ENCODE measurements at places on chromosomes 16 and 17.

- no peak for DNase-seq
Measured at GRCh38 chr17:19402171-19402570, 8.9 kb upstream of the RNF112 start.

- no peak for DNase-seq
Measured at GRCh38 chr17:7797976-7798375, 36.0 kb upstream of the KDM6B start.

GRCh38 chr16:88343271-88343791, 39.4 kb upstream of the ZNF469 start:
- DNase-seq = no peak

DNA sequence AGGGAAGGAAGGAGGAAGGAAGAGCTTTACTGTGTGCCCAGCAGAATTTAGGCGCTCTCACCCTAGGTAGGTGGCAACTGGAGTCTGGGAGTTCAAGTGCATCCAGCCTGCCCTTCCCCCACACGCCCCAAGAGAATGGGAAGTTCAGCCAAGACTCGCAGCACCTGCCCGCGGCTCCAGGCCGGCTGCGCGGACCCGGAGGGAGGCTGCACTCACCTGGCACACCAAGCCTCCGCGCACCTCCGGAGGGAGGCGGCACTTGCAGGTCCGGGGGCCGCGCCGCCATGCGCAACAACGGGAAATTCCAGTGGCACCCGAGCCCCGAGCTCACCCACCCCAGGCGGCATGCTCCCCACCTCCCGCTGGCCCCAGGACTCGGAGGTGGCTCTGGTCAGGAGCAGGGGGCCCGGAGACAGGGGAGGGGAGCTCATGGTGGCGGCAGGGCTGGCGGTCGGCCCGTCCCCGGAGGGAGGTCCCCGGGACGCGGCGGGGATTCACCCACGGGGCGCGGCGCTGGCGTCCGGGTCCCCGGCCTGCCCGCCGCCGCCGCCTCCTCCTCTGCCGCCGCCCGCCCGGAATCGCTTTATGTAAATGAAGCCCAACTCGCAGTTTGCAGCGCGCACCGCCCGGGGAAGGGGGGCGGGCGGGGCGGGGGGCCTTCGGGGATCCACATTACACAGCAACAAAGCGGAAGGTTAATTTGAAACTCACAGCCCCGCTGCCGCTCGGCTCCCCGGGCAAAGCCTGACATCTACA, at the start of gene ZFHX3:
ZFHX3 (minus strand) TSS at position 593 of the 756 bp plus-strand sequence. CDS start 87,983 bp downstream, outside the sequence.
- peak; percentile 19 for DNase-seq

- DNase-seq = no peak
Measured at GRCh38 chr16:19185510-19185851, 17.4 kb downstream of the SYT17 start.

DNA sequence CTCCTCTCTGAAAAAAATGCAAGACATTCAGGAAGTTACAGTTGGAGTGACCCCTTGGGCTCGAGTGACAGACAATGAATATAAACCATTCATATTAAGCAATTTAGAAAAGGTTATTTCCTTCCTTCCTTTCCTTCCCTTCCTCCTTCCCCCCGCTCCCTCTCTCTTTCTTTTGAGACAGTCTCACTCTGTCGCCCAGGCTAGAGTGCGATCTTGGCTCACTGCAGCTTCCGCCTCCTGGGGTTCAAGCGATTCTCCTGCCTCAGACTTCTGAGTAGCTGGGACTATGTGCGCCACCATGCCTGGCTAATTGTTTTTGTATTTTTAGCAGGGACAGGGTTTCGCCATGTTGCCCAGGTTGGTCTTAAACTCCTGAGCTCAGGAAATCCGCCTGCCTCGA, 13.2 kb downstream of the PSMD12 start:
- DNase-seq = no peak

DNA sequence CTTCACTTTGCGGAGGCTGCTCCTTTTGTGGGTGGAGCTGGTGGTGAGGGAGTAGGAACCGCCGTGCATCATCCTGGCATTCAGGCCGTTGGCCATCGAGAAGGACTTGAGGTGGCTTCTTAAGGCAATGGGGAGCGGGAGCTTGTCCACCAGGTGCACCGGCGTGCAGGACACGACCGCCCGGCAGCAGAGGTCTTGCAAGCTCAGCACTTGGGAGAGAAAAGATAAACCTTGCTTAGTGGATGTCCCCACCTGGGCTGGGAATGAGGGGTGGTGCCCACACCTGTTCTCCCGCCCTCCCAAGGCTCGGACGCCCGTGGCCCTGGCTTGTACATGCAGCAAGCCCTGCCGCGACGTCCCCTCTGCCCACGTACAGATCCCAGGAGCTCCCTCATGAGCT, 9.7 kb upstream of the WDR45B start:
- DNase-seq = no peak

DNA sequence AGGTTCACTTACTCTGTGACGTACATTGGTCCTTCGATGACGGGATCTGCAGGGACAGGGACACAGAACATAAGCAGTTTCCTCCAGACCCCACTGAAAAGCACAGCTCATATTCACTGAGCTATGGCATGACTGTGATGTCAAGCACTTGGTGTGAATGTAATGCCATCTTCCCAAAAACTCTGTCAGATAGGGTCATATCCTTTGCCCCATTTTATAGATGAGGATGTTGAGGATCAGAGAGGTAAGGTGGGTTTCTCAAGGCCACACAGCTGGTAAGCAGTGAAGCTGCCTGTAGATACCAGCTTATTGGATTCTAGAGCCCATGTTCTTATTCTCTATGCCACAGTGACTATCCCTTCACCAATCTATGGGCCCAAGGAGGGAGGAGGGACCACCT, 2.5 kb downstream of the ERN2 start:
- DNase-seq = no peak

- DNase-seq = no peak
Measured at GRCh38 chr16:28572696-28573510, 19.2 kb downstream of the SGF29 start.

- DNase-seq = no peak
Measured at GRCh38 chr17:48619826-48620449, 4.8 kb upstream of the HOXB8 start.

DNA sequence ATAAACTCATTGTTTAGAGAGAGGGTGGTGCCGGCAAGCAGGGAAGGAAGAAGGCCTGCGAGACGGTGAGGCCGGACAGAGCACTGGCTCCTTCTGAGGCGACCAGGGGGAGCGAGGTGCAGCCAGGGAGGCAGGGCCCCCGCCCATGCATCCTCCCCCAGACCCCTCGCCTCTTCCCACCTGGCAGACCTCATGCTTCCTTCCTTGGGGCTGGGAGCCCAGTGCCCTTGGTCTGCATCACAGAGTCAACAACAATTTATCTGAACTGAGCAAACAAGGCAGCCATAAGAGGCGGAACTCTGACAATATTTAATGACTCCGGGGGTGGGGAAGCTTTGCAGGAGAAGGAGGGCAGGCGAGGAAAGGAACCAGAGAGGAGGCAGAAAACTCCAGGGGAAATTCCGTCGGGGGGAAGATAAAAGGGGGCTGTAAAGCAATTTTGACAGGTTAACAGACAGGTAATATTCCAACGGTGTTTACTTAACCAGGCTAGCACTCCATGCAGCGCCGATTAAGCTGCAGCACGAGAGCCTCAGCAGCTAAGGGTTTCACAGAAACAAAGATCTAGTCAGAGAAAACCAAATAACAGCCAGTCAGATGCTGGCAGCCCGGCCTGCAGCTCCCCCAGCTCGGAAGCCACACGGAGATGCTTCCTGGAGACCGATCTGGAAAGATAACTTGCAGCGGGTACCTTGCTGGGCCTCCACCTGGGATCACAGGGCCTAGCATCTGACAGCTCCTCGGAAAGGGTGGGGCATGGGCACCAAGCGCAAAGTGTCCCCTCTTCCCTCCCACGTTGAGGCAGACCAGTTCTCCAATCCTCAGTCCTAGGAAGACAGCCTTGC, 398.2 kb downstream of the SOX9 start:
- no peak for DNase-seq

DNA sequence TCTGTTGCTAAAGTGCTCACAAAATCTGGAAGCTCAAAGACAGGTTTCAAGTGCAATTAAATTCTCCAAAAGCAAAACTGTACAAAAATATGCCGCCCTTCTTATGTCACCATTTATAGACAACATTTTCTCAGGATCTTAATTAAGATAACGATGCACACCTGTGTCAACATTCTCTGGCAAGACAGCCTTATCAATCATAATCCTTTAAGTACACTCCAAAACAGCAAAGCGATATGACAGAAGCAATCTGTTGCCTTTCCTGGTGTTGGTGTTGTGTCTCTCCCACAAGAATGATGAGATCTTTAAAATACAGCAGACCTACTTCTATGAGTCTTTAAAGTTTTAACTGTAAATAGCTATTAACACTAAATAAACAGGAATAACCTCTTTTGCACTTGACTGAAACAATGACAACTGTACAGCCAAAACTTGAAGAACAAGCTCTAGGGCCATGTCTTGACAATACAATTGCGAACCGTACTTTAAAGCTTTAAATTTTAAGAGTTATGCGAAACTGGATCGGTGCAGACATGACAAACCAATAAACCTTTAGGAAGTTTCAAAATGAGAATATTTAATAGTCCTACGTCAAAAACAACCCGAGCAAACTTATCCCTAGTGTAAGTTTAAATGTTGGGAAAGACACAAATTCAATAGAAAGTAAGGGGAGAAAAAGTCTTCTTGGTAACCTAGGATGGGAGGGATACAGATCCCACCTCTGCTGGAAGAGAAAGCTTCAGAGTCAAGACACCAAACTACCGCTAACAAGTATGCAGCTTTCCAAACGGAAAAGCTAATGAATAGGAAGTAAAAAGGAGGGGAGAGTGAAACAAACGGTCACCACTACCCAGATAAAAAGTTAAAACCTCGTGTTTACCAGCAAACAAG, 3.3 kb upstream of the IRX5 start:
- DNase-seq = no peak

DNA sequence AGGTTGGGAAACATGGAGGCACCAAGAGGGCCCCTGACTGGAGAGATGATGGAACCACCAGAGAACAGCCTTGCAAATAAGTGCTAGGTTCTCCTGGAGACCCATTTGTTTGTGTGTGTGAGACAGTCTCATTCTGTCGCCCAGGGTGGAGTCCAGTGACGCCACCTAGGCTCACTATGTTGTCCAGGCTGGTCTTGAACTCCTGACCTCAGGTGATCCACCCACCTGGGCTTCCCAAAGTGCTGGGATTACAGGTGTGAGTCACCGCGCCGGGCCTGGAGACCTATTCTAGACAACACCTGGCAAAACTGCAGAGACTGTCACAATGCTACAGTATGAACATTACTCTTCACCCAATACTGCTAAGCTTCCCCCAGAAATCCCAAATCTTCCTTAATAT, 1.5 kb downstream of the NPLOC4 start:
- DNase-seq = no peak

DNA sequence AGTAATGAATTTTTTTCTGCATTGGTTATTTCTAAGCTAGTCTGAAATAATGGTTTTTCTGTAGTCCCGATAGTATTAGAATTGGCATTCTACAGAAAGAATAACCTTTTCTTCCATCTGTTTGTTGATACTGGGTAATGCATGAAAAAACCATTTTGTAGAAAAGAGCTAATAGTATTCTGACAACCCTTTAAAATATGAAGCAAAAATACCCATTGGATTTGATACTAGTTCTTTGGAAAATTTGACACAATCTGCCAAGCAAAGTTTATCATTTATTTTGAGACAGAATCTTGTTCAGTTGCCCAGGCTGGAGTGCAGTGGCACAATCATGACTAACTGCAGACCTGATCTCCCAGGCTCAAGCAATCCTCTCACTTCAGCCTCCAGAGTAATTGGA, 366.8 kb upstream of the MON1B start:
- no peak for DNase-seq

GRCh38 chr16:88472637-88473205, 19.6 kb downstream of the ZFPM1 start:
- no peak for DNase-seq

DNA sequence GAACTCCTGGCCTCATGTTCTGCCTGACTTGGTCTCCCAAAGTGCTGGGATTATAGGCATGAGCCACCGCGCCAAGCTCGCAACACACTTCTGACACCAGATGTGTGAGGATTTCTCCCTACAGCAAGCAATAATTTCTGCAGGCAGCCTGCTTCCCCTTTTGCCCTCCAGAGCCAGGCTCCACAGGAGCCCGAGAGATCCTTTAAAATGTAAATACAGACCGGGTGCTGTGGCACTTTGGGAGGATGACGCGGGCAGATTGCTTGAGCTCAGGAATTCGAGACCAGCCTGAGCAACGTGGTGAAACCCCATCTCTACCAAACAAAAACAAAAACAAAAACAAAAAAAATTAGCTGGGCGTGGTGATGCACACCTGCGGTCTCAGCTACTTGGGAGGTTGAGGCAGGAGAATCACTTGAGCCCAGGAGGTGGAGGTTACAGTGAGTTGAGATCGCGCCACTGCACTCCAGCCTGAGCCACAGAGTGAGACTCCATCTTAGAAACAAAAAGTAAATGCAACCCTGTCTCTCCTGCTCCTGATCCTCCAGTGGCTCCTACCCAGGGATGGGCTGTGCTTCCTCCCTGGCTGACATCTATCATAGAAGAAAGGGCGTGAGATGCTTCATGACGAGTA, 14.7 kb downstream of the C16orf96 start:
- no peak for DNase-seq

DNA sequence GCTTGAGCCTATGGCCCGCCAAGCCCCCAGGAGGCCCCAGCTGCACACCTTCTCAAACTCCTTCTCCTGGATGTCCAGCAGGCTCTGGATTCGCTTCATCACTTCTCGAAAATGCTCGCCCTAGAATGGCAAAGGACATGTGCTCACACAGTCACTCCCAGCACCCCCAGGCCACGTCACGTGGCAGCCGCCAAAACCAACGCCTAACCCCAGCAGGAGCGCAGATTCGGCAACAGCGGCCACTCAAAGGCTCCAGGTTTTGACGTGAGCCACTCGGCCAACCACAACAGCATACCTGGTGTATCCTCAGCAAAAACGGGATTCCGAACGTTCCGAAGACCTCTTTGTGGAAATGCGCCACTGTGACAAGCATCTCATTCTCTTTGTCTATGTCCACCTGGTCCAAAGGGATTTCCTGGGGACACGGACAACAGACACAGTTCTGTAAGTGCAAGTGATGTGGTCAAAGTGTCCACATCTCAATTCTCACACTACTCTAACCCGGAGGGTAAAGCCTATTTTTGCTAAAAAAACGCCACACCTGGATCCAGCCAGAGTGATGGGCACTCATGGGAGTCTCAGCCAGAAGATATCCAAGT, 12.7 kb downstream of the LITAFD start:
- no peak for DNase-seq

- DNase-seq = peak; percentile 50
Measured at GRCh38 chr17:76384987-76385891, 830 bp downstream of the SPHK1 start.

- no peak for DNase-seq
Measured at GRCh38 chr17:27824176-27824715, 23.9 kb upstream of the NOS2 start.

DNA sequence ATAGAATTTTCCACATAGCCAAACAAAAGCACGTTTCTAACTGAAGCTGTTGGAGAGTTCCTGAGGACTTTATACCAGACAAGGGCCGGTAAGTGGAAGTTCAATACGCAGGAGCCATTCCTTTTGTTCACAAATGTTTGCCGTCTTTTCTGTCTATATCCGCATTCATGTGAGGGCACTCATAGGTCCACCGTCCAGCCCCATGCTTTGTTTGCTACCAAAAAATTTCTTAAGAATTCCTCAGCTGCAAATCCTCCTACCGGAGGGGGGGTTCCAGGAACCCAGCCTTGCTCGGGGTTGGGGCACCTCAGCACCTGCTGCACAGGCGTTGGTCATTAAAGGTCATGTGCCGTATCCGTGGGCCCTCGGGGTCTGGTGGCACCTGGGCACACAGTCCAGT, 276.8 kb downstream of the SEC14L1 start:
- DNase-seq = no peak

GRCh38 chr17:76909971-76910760, 42.0 kb downstream of the MGAT5B start:
- no peak for DNase-seq

All from stimulated activated CD8-positive, alpha-beta memory T cell treated with anti-CD3 and anti-CD28 coated beads, Interleukin-7, amount 100 ng/mL, for 4 hours (primary cell).